ENCODE measurements at places on chromosomes 5 and 9.

DNA sequence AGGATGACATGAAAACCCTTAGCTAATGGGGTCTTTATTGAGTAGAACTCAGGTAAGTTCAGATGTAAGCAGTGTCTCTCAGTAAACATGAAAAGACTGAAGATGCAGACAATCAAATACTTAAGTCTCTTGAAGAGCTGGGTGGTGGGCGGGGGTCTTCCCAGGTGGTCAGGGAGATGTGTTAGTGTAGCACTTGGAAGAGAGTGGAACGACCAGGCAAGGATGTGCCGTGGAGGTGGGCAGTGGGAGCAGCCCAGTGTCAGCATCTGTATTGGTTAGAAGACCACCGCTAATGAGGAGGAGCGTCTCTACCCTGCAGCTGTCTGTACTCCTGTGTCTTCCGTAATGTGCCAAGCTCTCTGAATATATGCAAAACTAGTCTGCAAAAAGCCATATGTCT lies 4.4 kb downstream of the S1PR3 start:
- DNase-seq, result no peak

DNA sequence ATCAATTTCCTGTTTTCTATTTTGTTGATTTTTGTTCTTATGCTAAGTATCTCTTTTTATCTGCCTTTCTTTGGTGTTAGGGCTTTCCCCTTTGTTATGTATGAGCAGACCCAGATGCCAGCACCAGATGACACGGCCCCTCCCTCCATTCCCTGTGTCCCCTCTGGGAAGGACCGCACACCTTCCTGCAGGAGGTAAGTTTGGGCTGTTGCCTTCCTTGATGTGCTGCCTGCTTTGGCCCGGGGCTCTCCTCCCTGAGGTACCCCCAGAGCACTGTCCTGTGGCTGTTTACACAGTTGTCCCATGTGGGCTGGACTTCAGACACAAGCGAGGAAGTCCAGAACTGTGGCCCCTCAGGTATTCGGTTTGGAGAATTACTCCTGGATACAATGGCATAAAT lies 343.8 kb upstream of the IRX1 start:
- DNase-seq, result no peak

- DNase-seq, result no peak
Measured at GRCh38 chr5:124740991-124741583, 5.4 kb downstream of the ZNF608 start.

GRCh38 chr9:16816011-16816410 lies 54.5 kb downstream of the BNC2 start:
- no peak for DNase-seq

- DNase-seq, result no peak
Measured at GRCh38 chr9:126452106-126452505, 125.5 kb downstream of the MVB12B start.

GRCh38 chr5:32272746-32273145 lies 40.0 kb downstream of the MTMR12 start:
- DNase-seq, result no peak

DNA sequence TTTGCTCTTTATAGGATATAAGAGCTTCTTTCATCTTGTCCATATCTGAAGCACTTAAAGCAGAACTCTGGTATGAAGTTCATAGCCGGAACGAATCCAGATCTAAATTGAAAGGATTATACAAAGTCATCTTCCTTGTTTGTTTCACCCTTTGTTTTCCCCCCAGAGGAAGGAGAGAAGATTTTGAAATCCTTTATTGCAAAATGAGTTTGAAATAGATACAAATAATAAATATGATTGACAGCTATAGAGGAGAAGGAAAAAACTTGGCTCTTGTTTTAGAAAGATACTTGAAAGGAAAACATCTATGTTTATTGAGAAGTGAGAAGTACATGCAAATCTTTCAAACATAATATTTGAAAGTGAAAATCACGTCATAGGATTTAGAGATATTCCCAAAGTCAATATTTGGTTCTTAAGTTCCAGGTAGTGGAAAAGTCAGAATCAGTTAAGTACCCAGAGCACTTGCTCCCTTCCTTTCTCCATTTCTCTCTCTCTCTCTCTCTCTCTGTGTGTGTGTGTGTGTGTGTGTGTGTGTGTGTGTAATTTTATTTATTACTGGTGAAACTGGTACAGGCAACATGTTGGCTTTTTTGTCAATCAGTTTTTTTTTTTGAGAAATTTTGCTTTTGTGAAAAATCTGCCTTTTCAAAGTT lies 27.2 kb downstream of the PAM start:
- DNase-seq, result peak; percentile 41

DNA sequence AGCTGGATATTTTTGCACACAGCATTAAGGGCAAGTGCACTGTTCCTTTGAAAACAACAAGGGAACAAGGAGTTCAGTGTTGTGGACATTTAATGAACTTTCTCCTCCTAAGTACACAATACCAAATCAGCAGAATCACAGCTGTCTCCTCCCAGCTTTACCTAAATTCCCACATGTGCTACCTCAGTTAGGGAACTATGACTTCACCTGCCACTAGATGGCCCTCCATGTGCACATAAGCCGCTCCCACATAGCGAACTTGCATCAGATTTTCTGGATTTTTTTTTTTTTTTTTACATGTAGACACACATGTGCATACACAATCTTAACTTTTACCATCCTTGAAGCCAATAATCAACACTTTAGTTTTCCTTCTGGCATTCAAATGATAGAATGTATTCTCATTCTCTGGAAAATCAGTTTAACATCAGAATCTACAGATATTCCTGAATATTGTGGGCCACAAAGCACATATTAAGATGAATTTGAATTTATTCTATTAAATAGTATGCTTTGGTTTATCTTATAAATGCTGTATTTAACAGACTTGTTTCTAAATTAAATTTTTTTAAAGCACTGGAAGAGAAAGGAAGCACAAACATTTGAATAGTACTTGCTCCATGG lies 123.6 kb downstream of the PALM2AKAP2 start:
- peak; percentile 69 for DNase-seq

GRCh38 chr5:91825618-91826017 lies 442.5 kb upstream of the ARRDC3 start:
- DNase-seq, result no peak

GRCh38 chr5:162360373-162360931 lies 292.9 kb downstream of the GABRG2 start:
- DNase-seq, result no peak

DNA sequence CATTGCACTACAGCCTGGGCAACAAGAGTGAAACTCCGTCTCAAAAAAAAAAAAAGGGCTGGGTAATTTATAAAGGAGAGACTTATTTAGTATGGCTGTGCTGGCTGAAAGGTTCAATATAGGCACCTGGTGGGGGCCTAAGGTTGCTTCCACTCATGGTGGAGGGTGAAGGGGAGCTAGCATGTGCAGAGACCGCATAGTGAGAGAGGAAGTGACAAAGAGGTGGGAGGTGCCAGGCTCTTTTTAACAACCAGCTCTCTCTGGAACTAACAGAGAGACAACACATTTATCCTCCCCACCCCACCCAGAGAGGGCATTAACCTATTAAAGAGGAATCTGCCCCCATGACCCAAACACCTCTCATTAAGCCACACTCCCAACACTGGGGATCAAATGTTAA lies 28.9 kb upstream of the SERINC5 start:
- no peak for DNase-seq

DNA sequence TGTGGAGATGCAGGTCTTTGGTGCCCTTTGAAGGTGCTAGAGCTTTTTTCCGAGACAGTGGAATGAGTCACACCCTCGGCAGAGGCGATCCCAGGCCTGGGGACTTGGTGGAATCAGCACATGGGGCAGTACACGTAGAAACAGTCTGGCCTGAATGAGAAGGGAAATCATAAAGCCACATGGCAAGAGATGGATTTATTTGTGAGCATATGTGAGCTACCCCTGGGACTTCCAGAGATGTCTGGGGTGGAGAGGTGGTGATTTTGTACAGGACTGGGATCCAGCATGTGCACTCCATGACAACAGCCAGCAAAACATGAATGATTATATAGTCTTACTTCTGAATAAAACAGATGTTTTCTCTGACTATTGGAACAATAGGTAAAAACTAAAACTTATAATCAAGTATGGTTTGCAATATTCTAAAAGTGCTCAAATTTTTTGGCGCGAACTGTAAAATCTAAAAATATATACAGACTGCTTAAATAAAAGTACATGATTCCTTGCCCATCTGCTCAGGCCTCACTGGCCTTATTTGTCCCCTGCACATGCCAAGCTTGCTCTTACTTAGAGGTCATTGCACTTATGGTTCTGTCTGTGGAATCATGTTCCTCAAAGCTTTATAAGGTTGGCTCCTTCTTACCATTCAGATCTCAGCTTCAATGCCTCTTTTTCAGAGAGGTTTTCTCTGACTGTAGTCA lies 54.7 kb upstream of the SMARCA2 start:
- DNase-seq, result no peak

DNA sequence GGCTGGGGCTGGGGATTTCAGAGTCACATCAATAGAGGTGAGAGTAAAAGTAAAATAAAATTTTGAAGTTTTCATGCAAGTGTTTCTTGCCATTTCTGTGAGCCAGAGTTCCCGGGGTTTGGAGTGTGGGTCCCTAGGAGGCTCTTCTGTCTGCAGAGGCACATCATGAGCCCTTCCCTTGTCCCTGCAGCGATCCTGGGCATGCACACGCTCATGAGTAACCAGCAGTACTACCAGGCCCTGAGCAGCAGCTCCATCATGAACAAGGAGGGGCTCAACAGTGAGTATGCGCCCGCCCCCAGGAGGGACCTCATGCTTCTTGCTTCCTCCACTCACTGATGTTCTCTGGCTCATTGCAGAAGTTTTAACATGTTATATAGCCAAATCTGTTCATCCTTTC lies 61.1 kb downstream of the TMOD1 start:
- DNase-seq, result no peak

DNA sequence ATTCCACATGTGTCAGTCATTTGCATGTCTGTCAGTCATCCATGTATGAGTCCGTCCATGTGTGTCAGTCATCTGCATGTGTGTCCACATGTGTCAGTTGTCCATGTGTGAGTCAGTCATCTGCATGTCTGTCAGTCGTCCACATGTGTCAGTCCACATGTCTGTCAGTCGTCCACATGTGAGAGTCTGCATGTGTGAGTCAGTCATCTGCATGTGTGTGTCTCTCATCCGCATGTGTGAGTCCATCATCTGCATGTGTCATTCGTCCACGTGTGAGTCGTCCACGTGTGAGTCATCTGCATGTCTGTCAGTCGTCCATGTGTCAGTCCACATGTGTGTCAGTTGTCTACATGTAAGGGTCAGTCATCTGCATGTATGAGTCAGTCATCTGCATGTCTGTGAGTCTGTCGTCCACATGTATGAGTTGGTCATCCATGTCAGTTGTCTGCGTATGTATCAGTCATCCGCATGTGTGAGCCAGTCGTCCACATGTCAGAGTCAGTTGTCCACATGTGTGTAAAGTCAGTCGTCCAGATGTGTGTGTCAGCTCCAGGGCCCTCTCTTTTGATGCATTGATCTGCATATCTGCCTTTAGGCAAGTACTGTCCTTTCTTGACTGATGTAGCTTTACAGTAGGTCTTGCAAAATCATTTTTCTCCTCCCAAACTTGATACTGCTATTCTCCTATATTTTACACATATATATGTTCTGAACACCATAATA lies 72.5 kb upstream of the CACNA1B start:
- no peak for DNase-seq

DNA sequence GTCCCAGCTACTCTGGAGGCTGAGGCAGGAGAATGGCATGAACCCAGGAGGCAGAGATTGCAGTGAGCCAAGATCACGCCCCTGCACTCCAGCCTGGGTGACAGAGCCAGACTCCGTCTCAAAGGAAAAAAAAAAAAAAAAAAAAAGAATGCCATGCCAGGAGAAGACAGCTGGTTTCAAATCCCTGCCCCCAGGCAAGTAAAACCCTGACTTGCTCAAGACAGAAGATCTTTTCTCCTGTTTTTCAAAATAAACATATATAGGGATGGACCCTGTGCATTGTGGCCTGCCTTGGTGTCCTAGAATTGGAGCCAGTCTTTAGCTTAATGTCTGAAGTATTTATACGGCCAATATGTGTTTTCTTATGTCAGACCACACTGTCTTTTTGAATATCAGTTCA lies 177.1 kb downstream of the NR3C1 start:
- no peak for DNase-seq

GRCh38 chr5:1909346-1909985 lies 26.7 kb upstream of the IRX4 start:
- DNase-seq, result no peak

GRCh38 chr5:155103146-155103545 lies 89.6 kb downstream of the KIF4B start:
- DNase-seq, result no peak

DNA sequence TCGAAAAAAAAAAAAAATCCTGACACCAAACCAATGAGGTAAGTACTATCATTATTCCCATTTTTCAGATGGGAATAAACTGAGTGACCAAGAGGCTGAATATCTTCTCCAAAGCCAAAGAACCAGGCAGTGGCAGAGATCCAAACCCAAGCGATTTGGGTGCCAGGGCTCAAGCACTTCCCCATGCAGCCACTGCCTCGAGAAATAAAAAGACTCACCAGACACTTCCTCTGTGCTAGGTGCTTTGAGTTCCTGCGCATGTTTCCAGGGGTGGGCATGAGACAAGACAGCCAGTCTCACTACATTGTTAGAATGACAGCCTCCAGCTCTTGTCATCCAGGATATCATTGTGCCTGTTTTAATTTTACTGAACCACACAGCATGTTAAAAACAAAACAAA lies 2.3 kb upstream of the RPL26L1 start:
- peak; percentile 5 for DNase-seq

DNA sequence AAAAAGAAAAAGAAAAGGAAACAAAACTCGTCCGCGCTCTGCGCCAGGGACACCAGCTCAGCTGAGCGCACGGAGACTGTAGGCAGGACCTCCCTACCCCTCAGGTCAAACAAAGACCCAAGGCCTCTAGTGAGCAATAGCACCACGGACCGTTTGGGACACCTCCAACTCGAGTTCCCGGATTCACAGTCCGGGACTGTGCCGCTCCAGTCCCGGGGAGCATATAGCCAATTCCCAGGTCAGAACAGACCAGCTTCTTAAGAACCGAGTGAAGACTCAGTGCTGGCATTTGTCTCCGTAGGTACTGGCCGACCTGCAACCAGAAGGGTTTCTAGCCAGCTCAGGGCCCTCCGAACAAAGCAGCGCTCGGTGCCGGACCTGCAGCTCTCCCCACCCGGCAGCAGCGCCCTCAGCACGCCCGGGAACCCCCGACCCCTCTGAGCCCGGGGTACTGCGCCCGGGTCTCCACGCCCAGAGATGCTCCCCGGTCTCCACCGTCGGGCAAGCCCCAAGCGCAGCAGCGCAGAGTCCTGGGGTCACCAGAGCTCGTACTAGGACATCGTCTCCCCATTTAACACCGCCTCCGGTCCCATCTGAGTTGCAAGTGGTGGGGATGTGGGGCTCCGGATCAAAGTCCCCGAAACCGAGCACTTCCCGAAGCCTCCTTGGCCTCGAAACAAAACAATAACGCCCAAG lies 591 bp downstream of the ABCA1 start:
- DNase-seq, result no peak

Data from AML-193 (cell line).